ENCODE measurements at places on chromosomes 2 and 18.

DNA sequence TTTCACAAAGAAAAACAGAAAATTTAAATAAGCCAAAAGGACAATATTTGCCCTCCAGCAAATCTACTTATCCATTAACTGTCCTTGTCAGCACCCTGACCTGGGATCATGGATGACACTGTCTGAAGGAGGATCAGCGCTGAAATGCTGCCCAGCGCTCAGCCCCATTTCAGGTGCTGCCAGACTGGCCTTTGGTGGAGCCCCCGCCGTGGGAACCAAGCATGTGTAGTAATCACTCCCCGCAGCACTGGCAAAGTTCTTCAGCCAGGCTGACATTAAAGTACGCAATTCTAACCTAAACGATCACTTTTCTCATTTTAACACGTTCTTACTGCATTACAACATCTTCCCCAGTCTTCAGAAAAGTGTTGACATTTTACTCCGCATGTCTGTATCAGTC lies 108.6 kb upstream of the GPC1 start:
- no peak for DNase-seq

GRCh38 chr18:27863780-27864430 lies 313.0 kb downstream of the CDH2 start:
- no peak for DNase-seq

DNA sequence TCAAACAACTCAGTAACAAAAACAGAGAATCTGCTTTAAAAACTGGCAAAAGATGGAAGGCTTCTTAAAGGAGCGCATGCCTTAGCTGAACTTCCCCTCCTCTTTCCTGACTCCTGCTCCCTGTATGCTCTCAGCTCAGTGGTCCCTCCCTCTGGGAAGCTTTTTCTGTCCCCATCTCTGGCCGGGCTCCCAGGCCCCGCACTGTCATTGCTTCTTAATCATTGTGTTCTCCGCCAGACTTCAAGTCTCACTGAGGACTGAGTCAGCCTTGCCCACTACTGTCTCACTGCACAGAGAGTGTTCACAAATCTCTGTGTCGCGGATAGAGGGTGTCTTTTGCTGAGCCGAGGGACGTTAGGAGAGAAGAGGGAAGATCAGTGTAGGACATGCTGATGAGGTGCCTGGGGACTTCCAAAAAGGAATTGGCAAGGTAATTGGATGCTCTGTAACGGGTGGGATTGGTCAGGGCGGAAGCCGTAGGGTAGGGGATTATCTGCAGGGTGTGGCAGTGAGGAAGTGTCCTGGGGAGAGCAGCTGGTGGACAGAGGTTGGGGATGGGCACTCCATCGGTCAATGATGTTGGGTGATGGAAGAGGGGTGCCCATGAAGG lies 16.2 kb downstream of the TOGARAM2 start:
- peak; percentile 10 for DNase-seq

DNA sequence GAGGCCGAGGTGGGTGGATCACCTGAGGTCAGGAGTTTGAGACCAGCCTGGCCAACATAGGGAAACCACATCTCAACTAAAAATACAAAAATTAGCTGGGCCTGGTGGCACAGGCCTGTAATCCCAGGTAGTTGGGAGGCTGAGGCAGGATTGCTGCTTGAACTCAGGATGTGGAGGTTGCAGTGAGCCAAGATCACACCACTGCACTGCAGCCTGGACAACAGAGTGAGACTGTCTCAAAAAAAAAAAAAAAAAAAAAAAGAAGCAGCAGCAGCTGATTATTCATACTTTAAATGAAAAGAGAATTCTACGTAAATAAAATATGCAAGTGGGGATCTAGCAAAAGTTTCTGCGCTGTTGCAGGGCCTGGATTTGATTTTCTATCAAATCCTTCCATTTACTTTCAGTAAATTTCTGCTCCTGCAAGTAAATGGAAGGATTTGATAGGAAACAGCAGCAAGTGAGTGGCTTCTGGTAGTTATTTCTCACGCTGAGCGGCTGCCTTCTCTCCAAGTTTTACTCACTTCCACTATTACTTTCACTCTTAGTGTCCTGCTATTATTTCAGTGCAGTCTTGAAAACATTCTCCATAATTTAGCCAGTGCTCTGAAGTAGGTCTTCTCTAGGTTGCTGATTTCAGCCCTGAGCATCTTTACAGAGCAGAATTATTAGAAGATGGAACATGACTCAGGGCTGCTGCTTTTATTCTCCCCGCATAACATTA lies 68.4 kb downstream of the SLC16A14 start:
- no peak for DNase-seq

- DNase-seq, result no peak
These were observed 15.3 kb upstream of the TXNDC2 start for GRCh38 chr18:9870431-9871008.

DNA sequence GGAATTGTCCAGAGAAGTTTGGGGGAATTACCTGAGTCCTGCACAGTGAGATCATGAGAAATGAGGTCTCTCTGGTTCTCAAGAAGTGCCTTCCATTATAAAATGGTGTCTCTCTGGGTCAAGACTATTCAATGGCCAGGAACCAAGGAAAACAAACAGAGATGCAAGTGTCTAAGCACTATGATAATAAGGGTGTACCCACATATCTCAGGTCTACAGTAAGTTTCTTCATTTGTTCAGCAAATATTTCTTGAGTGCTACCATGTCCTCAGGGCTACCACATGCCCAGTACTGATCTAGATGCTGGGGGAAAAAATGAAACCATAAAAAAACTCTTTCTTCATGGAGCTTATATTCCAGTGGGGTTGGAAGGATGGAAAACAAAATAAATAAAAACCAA lies 170.0 kb downstream of the ACKR3 start:
- no peak for DNase-seq

GRCh38 chr18:45619062-45619825 lies 4.0 kb downstream of the SLC14A2 start:
- DNase-seq, result no peak

GRCh38 chr2:44167311-44167907 lies 1.3 kb upstream of the PPM1B start:
- no peak for DNase-seq

GRCh38 chr2:240146627-240147278 lies 6.3 kb upstream of the OTOS start:
- no peak for DNase-seq

GRCh38 chr2:78118037-78118436 lies 595.9 kb upstream of the LRRTM4 start:
- DNase-seq, result no peak

DNA sequence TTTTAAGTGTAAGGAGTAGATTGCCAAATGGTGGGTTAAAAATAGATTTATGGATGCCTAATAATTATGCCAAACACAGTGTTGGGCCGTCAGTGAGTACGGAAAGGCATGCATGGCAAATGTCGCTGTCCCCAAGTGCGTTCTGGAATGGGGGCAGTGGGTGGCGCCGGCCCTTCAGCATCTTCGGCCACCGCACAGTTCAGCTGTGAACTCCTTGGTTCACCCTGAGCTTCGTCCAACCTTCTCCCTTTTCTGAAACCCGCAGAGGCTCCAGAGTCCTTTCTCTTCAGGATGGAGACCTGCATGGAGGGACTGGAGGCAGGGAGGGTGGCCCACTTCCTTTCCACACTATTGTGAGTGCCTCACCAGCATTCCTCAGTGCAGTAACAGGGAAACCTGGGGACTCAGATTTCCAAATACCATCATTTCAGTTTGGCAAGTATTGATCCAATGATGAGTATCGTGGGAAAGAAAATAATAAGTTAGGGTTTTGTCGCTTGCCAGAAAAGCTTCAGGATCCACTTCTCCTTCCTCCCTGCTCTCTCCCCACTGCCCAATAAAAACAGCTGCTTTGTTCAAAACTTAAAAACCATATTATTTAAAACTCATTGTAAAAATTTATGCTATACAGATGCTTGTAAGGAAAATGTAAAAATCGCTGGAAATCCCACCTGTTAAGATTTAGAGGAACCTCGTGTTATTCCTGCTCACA lies 74.6 kb upstream of the TXNDC2 start:
- no peak for DNase-seq

GRCh38 chr2:46335391-46336282 lies 38.4 kb downstream of the EPAS1 start:
- peak; percentile 75 for DNase-seq

GRCh38 chr2:36695746-36696415 lies 626 bp upstream of the VIT start:
- peak; percentile 63 for DNase-seq

DNA sequence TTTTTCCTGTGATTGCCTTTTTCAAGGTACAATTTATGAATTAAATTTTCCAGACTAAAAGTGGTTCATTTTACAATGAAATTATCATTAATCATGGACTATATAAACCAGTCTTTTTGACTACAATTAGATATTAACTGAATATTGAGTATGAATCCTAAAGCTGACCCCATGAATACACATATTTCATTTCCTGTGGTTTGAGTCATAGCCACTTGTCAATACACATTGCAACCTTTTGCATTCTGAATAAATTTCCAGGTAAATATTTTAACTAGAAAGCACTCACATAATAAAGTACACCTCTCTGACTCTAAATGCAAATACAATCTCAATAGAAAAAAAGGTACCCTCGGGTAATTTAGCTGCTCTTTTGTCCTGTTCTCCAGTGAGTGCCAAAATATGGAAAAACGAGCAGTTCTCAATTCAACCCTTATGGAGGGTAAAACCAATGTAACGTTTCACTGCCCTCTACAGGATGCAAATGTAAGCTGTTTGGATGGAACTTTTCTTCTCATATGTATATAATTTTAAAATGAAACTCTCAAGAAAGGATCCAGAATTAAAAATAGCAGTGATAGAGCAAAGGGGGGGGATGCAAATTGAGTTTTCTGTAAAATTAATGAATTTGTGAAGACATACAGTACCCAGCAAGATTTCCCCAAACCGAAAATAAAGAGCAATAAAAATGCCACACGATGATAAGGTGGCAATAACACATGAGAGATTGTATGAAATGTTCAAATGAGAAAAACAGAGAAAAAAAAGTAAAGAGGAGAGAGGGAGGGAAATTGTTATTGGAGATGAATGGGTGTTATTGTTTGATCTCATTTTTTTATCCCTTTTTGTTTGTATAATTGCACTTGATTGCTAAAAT lies 1795.7 kb upstream of the PIK3C3 start:
- DNase-seq, result peak; percentile 48

DNA sequence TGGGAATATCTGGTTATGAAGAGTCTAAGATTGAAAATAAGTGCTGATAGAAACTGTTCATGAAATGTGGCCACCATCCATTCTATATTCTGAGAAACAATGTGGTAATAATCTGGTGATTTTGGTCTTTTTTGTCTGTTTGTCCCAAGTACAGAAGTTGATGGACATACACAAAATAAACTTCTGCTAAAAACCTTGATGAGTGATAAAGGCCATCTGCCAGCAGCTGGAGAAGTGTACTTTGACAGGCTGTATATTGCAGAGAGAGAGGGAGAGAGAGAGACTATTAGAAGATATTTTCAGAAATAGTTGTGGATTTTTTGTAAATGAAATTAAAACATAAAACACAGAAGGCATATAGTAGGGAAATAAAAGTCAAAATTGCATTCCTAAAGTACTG lies 96.9 kb upstream of the NABP1 start:
- no peak for DNase-seq

DNA sequence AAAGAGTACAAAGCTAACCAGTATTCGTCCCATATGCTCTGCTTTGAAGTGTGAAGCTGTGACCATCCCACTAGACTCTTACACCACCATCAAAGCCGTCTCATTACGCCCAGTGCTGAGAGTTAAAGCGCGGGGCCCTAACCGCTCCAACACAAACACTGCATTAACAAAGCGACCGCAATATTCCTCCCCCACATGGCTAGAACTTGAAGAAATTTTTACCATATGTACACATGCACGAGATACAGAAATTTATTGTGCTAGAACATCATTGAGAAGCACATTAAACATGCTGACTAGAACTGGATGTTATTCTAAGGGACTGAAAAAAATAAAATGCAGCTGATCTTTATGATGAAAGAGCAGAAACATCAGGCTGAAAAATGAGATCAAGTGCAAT lies 20.5 kb downstream of the FTCDNL1 start:
- peak; percentile 62 for DNase-seq

DNA sequence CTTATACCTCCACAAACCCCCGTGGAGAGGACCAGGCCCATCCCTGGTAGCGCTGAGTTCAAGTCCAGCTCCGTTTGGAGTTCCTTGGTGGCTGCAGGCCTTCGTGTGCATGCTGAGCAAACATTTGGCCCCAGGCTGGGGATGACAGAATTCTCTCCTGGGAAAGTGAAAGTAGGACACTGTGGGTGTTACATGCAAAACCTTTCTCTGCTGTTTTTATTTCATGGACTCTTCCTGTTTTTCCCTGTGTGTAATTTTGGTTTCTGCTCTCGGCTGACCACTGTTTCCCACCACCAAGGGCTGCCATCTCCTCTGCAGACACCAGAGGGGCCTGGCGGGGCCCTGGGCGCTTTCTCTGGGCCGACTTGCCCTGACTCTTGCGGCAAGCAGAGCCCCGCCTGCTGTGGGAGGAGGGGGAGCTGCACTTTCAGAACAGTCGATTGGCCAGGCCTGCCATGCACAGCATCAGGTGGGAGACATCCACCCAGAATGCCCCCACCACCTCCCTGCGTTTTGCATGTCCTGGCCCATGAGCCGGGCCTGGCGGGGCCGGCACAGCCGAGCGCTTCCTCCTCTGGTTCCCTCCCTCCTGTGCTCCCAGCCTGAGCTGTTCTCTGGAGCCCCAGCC lies 102.4 kb downstream of the CABLES1 start:
- DNase-seq, result no peak

DNA sequence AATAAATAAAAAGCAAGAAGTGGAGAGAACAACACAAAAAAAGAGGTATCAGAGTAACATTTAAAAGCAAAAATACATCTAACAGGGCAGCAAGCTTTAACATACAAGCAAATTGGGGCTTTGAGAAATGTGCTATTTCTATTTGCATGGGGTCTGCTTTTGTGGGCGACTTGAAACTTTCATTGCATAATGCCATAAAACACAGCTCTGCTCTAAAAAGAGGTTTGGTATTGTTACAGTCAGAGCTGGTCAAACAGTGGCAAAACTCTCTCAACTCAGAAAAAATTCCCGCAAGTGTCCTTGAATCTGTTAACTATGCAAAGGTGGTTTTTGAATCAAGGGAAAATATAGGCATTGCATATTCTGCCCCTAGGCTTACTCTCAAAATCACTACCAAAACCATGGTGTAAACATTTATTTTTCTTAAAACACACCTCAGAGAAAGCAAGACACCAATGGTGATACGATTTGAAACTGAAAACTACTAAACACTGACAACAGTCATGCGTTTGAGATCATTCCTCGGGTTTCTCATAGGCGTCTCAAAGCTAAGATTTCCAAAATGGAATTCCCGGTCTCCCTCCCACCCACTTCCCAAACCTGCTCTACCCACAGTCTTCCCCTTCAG lies 45.5 kb downstream of the RNF152 start:
- DNase-seq, result no peak

- DNase-seq, result no peak
These were observed 3.2 kb upstream of the TTC39C start for GRCh38 chr18:24011123-24011917.

DNA sequence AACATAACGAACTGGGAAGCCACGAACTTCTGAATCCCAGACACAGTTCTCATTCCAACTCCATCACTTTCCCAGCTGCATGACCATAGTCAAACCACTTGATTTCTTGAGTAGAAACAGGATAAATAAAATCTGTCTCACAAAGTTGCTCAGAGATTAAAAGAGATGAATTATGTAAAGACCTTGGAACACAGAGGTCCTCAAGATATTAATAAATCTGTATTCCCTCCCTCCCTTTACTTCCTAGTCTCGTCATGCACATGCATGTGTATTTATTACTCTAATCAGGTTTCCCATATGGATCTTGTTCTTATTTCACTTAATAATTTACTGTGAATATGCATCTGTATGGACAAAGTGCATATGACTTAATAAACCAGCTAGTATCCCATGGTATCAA lies 21.1 kb upstream of the CSRNP3 start:
- no peak for DNase-seq
